ENCODE measurements at places on chromosomes 16 and 17. TPM values are rescaled to one million over a fixed set of nuclear protein-coding genes. Genes with fewer than 3 reads are reported as not detected.

GLG1 gene
- 173 TPM for total RNA-seq

MT4 gene
- not detected for total RNA-seq

DHRS7C gene
- not detected for total RNA-seq

GRCh38 chr16:88857728-88858339 lies 907 bp downstream of the TRAPPC2L start:
- peak; percentile 69 for DNase-seq
- H3K27ac ChIP-seq: peak overlapping the region; percentile 70
- H3K27me3 ChIP-seq: no peaks in the 10 kb centered on the region
- H3K4me3 ChIP-seq: peak overlapping the region; percentile 88

GRCh38 chr17:29129731-29130130 lies 50.5 kb downstream of the MYO18A start:
- DNase-seq: peak; percentile 57
- H3K4me1 ChIP-seq: no peaks in the 10 kb centered on the region
- no peaks in the 10 kb centered on the region for H3K27me3 ChIP-seq
- H3K27ac ChIP-seq: no peak overlapping the region

GRCh38 chr16:48326915-48327314 lies 58.3 kb downstream of the SIAH1 start:
- H3K4me3 ChIP-seq: no peak overlapping the region
- no peak for DNase-seq
- no peak overlapping the region for H3K27ac ChIP-seq
- H3K27me3 ChIP-seq: no peaks in the 10 kb centered on the region
- no peaks in the 10 kb centered on the region for H3K36me3 ChIP-seq
- peaks cover 13% of the 10 kb centered on the region for H3K4me1 ChIP-seq

KRT25 gene
- total RNA-seq: not detected

DNA sequence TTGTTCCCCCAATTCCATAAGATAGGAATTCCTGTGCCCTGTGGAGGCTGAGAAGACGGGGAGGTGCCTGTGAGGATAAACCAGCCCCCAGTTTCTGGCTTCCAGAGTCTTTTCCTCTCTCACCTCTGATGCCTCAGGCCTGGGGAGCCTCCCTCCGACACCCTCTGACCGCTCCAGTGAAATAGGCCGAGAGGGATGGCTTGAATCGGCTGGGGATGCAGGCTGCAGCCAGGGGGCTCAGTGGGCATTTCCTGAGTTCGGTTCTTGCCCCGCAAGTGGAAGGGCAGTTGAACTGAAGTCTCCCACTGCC lies 339.4 kb downstream of the SEC14L1 start:
- peaks cover 47% of the 10 kb centered on the region for H3K4me1 ChIP-seq
- H3K4me3 ChIP-seq: no peak overlapping the region
- peaks cover 12% of the 10 kb centered on the region for H3K36me3 ChIP-seq
- DNase-seq: no peak

DNA sequence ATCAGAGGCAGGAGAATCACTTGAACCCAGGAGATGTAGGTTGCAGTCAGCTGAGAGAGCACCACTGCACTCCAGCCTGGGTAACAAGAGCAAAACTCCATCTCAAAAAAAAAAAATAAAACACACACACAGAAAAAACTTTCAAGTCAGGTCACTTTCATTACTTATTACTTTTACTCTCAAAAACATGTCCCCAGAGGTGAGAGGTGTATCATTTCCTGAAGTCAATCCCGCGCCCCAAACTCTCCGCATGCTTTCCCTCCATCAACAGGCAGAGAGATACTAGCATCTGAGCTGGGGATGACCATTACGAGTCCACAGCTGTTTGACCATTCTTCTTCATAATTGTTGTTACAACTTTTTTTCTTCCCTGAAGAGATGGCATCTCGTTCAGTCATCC lies 48.7 kb downstream of the YWHAE start:
- no peaks in the 10 kb centered on the region for H3K4me1 ChIP-seq
- no peaks in the 10 kb centered on the region for H3K27me3 ChIP-seq
- no peak for DNase-seq
- H3K27ac ChIP-seq: no peak overlapping the region
- H3K4me3 ChIP-seq: no peak overlapping the region

DOC2B gene
- 3.6 TPM for total RNA-seq

DNA sequence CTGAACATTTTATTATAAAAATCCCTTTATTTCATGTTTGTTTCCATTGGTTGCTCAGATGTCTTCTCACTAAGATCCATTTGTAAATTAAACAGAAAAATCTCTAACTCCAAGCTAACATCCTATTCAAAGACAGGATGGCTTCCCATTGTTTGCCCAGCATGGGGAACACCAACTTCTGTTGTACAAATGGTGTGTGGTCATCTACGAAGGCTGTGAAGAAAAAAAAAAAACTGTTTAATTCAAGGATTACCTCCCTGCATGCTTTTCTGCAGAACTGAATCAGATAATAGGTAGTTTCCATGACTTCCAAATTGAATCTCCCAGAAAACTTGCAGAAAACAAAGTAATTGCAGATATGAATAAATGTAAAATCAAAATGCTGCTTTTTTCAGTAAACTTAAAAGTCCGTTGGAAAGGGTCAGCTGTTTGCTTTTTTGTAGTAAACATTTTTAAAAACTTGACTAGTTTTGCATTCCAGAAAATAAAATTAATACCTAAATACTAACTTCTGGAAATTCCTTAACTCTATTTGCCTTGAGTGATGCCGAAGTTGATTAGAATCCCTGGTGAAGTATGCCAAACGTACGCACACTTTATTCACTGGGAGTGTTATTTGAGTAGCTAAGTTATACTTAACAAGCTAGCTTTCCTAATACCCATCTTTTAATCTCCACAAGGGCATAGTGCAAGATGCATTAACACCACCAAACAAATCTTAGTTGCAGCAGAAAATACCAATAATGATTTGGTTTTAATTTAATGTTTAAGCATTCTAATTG lies 7.7 kb downstream of the SALL1 start:
- no peaks in the 10 kb centered on the region for H3K27me3 ChIP-seq
- no peak overlapping the region for H3K4me3 ChIP-seq
- no peaks in the 10 kb centered on the region for H3K36me3 ChIP-seq
- H3K27ac ChIP-seq: peak overlapping the region; percentile 99

GRCh38 chr16:56294579-56294978 lies 103.3 kb downstream of the GNAO1 start:
- H3K36me3 ChIP-seq: no peaks in the 10 kb centered on the region
- H3K27ac ChIP-seq: no peak overlapping the region
- DNase-seq: no peak
- H3K27me3 ChIP-seq: no peaks in the 10 kb centered on the region

- H3K4me3 ChIP-seq: no peak overlapping the region
- H3K4me1 ChIP-seq: peaks cover 7% of the 10 kb centered on the region
- H3K27me3 ChIP-seq: no peaks in the 10 kb centered on the region
- DNase-seq: no peak
- H3K27ac ChIP-seq: no peak overlapping the region
Observed at GRCh38 chr16:73124097-73124652, 76.2 kb upstream of the ZFHX3 start.

GRCh38 chr17:81468111-81468769 lies 44.4 kb downstream of the ACTG1 start:
- no peak overlapping the region for H3K4me3 ChIP-seq
- H3K4me1 ChIP-seq: no peaks in the 10 kb centered on the region
- DNase-seq: no peak
- H3K27me3 ChIP-seq: no peaks in the 10 kb centered on the region

SDR42E1 gene
- total RNA-seq: 4.3 TPM

All from thyroid gland (tissue), 4 donors.